Activated CD4-positive, alpha-beta T cell treated with anti-CD3 and anti-CD28 coated beads, Interleukin-2, amount 10 ng/mL, durations not matched to agents 7 days and 5 days (primary cell): ENCODE measurements at places on chromosomes 7 and 10. TPM values are rescaled to one million over a fixed set of nuclear protein-coding genes. Genes with fewer than 3 reads are reported as not detected.
A peak's percentile ranks its signal among the peaks of the same experiment; 100 is the strongest.

Gene STAG3
- total RNA-seq = 24.2 TPM

Gene RBP3
- not detected for total RNA-seq

Gene CLRN3
- not detected for total RNA-seq

Gene DYNC1I1
- total RNA-seq = not detected

Gene NFE2L3
- 12.0 TPM for total RNA-seq

Gene FFAR4
- total RNA-seq = not detected

- DNase-seq = no peak
- H3K27ac ChIP-seq = no peak overlapping the region
- H3K27me3 ChIP-seq = no peaks in the 10 kb centered on the region
- H3K4me1 ChIP-seq = peaks cover 6% of the 10 kb centered on the region
Measured at GRCh38 chr7:135201350-135201749, 10.0 kb downstream of the WDR91 start.

DNA sequence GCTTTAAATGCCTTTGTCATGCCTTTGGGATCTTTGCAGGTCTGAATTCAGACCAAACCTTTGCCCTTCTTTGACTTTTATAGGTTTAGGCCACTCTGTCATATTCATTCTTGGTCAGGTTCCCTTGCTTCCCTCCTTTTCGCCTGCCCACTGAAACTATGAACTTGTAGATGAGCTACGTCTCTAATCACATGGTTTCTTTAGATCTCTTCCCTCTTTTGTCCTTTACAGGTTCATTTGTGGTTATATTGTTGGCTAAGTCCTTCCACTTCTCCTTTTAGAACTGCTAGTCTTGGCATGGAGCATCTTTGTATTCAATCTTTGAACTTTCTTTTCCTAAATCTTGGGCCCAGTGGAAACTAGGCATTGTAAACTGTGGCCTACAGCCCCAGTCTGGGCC lies 104.0 kb upstream of the ZEB1 start:
- no peak for DNase-seq
- H3K4me3 ChIP-seq = no peak overlapping the region
- no peaks in the 10 kb centered on the region for H3K36me3 ChIP-seq
- H3K27ac ChIP-seq = no peak overlapping the region
- no peaks in the 10 kb centered on the region for H3K27me3 ChIP-seq

DNA sequence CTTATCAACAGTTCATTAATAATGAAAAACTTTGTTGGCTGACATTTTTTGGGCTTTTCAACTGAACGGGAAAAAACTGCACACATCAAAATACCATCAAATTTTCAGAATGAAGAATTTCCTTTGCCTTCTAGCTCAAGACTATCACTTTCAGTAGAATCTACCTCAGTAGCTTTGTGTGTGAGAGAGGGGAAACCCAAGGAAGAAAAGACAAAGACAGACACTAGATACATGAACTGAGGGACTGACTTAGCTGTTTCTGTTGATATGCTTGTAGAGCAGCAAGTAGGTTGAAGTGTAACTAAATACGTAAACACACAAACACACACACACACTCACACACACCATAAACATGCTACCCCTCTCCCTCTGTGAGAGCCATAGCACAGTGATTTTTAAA lies 257.1 kb downstream of the CDK14 start:
- H3K4me1 ChIP-seq = no peaks in the 10 kb centered on the region
- H3K36me3 ChIP-seq = no peaks in the 10 kb centered on the region
- no peak overlapping the region for H3K27ac ChIP-seq
- DNase-seq = no peak
- no peaks in the 10 kb centered on the region for H3K27me3 ChIP-seq

- H3K27ac ChIP-seq = no peak overlapping the region
- H3K27me3 ChIP-seq = no peaks in the 10 kb centered on the region
- no peak overlapping the region for H3K4me3 ChIP-seq
- H3K4me1 ChIP-seq = no peaks in the 10 kb centered on the region
Measured at GRCh38 chr10:57955076-57955475, 312.6 kb downstream of the IPMK start.

DNA sequence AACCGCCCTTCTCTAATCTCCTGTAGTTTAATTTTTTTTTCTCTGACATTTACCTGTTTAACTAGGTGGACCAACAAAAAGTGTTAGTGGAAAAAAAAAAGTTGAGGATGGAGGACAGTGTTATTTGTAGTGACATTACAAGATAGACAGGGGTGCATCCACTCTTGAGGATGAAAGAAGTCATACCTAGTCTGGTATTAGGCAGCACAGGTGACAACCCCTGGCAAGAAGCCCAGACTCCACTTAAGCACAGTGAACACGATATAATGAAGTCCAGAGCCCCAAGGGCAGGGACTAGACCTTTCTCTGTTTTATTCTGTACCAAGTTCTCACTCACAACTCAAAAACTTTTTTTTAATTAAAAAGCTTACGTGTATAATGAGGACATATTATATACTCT lies 268.4 kb downstream of the GPR37 start:
- H3K27me3 ChIP-seq = no peaks in the 10 kb centered on the region
- no peak overlapping the region for H3K4me3 ChIP-seq
- no peak overlapping the region for H3K27ac ChIP-seq
- H3K36me3 ChIP-seq = no peaks in the 10 kb centered on the region
- DNase-seq = no peak

- H3K4me3 ChIP-seq = no peak within 1 kb of the TSS
- H3K27ac ChIP-seq = no peak within 1 kb of the TSS
- H3K4me1 ChIP-seq = peaks cover 11% of the 10 kb centered on the region
- no peak for DNase-seq
- peaks cover 8% of the 10 kb centered on the region for H3K27me3 ChIP-seq
Measured at GRCh38 chr7:99975782-99976521, at the start of gene AZGP1. AZGP1 (minus strand) TSS chr7:99976031; CDS start chr7:99976020, 11 bp downstream.

DNA sequence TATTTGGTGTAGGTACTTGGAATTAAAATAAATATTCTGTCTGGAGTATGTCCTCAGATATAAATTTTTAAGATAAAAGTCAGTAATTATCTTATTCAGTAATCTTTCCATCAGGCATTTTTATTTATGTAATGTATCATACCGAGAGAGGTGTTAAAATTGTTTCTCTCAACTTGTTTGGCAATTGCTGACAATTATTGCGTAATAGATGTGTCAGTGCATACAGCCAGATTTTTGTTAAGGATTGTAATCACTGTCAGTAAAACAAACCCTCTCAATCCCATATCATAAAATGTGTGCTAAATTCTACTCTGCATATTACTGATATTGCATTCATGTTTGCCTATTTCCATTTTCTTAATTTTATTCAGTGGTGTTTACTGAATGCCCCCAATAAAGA lies 69.2 kb downstream of the CNTNAP2 start:
- H3K27ac ChIP-seq = no peak overlapping the region
- no peak for DNase-seq
- H3K4me1 ChIP-seq = no peaks in the 10 kb centered on the region
- no peaks in the 10 kb centered on the region for H3K27me3 ChIP-seq
- no peak overlapping the region for H3K4me3 ChIP-seq
- H3K36me3 ChIP-seq = no peaks in the 10 kb centered on the region

DNA sequence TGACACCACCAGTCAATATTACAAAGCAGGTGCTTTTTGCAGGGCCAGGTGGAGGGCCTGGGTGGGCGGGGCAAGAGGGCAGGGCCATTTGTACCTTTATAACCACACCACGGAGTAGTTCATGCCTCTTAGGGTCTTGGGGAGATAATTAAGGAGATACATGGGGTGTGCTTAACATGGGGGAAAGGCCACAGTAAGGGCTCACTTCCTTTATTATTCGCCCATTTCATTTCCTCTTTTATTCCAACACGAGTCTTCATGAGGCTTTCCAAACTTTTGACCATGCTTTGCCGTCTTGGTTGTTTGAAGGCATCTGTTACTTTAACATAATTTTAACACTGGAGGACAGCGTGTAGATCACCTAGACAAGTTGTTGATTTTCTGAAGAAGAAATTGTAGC lies 33.3 kb upstream of the LYZL2 start:
- no peak overlapping the region for H3K4me3 ChIP-seq
- no peaks in the 10 kb centered on the region for H3K4me1 ChIP-seq
- peaks cover 21% of the 10 kb centered on the region for H3K27me3 ChIP-seq
- DNase-seq = no peak
- no peaks in the 10 kb centered on the region for H3K36me3 ChIP-seq

DNA sequence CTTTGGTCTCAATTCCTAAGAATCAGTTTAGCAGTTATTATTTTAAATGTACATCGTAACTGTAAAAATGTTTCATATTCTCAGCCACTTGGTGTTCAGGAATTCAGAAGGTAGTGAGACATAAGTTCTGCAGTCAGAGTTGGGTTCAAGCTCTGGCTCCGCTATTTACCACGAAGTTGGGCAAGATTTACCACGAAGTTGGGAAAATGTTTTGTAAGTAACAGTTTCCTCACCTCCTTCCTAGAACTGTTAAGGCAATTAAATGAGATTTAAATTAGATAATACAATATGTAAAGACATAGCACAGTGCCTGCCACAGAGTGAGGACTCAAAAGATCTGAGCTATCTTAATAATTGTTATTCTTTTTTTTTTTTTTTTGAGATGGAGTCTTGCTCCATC lies 16.3 kb upstream of the ABLIM1 start:
- H3K27me3 ChIP-seq = peaks cover 17% of the 10 kb centered on the region
- no peak for DNase-seq
- no peak overlapping the region for H3K27ac ChIP-seq

- no peak overlapping the region for H3K4me3 ChIP-seq
- DNase-seq = no peak
- no peaks in the 10 kb centered on the region for H3K27me3 ChIP-seq
- H3K4me1 ChIP-seq = peaks cover 3% of the 10 kb centered on the region
- no peaks in the 10 kb centered on the region for H3K36me3 ChIP-seq
Measured at GRCh38 chr7:157898802-157899505, 562.1 kb downstream of the DNAJB6 start.

GRCh38 chr7:7970237-7970530 lies 1.6 kb downstream of the GLCCI1 start:
- H3K36me3 ChIP-seq = no peaks in the 10 kb centered on the region
- H3K4me3 ChIP-seq = no peak overlapping the region
- no peak overlapping the region for H3K27ac ChIP-seq
- DNase-seq = no peak
- H3K27me3 ChIP-seq = no peaks in the 10 kb centered on the region
- peaks cover 21% of the 10 kb centered on the region for H3K4me1 ChIP-seq

DNA sequence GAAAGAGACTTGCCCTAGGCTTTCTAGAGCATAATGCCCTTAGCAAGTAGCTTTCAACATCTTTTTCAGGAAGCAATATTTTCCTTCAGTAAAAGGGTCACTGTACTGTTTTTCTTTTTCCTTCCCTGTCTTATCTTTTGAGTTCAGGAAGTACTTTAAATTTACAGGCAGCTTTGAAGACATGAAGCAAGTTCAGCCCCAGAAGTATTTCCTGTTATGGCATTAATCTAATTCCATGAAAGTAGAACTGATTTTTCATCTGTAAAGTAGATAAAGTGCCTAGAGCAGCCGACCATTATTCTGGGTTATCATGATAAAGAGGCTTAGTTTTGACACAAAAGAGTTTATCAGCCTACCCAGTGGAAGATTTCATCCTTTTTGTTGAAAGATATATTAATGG lies 288.2 kb downstream of the ADK start:
- no peak overlapping the region for H3K4me3 ChIP-seq
- peaks cover 7% of the 10 kb centered on the region for H3K4me1 ChIP-seq
- DNase-seq = no peak
- no peaks in the 10 kb centered on the region for H3K27me3 ChIP-seq
- no peak overlapping the region for H3K27ac ChIP-seq
- H3K36me3 ChIP-seq = peaks cover 9% of the 10 kb centered on the region

DNA sequence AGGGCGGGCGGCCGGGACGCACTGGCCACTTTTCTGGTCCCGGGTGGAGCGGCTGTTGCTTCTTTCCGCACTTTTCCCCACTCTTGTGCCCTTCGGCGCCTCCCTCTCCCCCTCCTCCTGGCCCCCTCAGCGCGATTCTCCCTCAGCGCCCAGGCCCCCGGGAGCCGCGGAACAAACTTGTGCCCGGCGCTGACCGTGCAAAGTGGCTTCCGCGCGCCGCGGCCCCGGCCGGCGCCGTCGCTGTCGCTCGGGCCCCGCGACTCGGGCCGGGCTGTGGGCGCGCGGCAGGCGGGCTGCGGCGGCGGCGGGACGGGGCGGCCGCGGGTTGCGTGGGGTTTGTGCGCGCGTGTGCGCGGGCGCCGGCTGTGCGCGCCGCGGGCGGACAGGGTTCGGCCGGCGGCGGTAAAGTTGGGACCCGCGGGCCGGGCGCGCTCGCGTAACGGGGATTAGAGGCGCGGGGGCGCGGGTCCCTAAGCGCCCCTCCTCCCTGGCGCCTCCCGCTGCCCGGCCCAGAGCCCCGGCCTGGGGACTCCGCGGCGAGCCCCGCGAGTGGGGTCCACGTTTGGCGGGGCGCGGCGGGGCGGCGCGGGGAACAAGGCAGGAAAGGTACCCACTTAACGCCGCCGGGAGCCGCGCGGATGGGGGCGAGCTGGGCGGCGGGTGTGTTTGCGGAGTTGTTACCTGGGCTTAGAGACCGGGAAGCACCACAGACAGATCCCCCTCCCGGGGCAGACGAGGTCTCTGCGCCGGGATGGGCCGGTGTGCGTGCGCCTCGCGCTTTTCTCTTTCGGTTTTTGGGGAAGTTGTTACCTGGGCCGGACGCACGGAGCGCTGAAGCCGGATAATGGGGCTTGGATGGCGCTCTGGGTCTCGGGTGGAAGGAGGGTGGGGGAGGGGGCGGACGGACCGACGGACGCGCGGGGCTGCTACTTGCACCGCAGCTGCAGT lies 860 bp downstream of the ZEB1 start:
- peaks cover 46% of the 10 kb centered on the region for H3K4me1 ChIP-seq
- H3K27ac ChIP-seq = peak overlapping the region; percentile 99
- peak overlapping the region; percentile 94 for H3K4me3 ChIP-seq
- peaks cover 13% of the 10 kb centered on the region for H3K36me3 ChIP-seq
- DNase-seq = peak; percentile 57

GRCh38 chr10:16843252-16843870 lies 26.1 kb upstream of the RSU1 start:
- H3K36me3 ChIP-seq = no peaks in the 10 kb centered on the region
- DNase-seq = peak; percentile 42
- H3K4me3 ChIP-seq = no peak overlapping the region
- peaks cover 3% of the 10 kb centered on the region for H3K27me3 ChIP-seq
- H3K4me1 ChIP-seq = peaks cover 5% of the 10 kb centered on the region

DNA sequence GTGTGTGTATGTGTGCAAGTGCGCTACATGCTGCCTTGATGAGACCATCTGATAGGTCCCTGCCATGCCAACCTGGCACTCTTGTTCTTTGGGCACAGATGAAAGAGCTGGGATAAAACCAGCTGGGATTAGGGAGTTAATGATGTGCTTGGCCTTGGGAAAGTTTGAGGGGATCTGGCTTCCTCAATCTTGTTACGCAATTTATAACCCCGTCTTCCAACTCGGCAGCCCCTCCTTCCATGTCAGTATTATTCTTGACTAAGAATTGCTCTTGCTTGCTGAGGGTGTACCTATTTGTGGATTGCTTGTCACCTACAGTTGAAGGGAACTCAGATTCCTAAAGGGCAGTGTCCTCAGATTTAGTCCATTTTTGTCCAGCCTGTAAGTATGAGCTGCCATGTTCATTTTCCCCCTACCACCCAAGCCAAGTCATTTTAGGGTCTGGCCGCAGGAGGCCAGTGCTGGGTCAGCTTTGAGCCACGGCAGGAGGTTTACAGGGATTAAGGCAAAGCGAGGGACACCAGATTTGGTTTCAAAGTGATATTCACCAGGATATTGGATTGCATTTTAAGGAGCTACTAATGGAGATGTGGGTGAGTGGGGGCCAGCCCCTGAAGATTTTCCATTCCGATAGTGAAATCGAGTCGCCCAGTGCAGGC lies 34.1 kb upstream of the KCNMA1 start:
- no peak for DNase-seq
- no peak overlapping the region for H3K27ac ChIP-seq
- no peaks in the 10 kb centered on the region for H3K36me3 ChIP-seq
